Activated CD4-positive, alpha-beta memory T cell treated with anti-CD3 and anti-CD28 coated beads for 36 hours (primary cell): ENCODE measurements at places on chromosomes 5 and 9. TPM values are rescaled to one million over a fixed set of nuclear protein-coding genes. Genes with fewer than 3 reads are reported as not detected.

GRCh38 chr5:102834438-102834964 lies 79.4 kb downstream of the PAM start:
- no peak overlapping the region for H3K4me3 ChIP-seq
- H3K36me3 ChIP-seq: peaks cover 3% of the 10 kb centered on the region
- H3K27ac ChIP-seq: no peak overlapping the region
- H3K27me3 ChIP-seq: no peaks in the 10 kb centered on the region
- H3K4me1 ChIP-seq: peaks cover 7% of the 10 kb centered on the region

DNA sequence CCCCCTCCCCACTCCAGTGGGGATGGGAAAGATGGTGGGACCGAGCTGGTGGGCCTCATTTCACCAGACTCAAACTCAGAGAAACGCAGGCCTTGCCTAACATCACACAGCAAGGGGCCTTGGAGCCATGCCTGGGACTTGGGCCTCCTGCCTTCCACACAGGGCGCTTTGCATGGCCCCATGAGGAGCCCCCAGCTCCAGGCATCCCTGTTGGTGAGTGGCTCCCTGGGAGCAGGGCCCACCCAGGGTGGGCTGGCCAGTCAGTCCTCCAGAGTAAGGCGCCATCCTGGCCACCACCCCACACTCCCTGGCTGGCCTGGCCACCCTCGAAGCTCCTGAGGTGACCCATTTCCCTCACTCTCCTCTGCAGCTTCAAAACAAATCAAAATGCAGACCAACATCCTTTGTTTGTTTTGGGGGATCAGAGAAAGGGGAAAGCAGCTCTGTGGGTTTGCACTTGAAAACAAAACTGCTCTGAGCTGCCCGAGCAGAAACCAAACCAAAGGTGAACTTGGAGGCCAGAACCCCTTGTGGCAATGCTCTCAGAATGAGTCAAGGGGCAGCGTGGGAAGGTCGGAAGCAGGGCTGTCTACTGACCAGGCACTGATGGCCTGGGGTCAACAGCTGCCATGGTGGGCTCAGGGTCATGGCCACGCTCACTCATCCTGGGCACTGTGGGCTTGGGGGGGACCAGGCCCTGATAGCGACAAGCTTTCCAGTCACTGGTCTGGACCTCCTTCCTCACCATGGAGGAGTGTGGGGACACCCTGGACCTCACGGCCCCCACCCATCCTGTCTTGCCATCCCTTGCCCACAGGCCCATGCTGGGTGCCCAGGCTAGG lies 37.0 kb upstream of the VDAC1 start:
- H3K36me3 ChIP-seq: no peaks in the 10 kb centered on the region
- H3K4me1 ChIP-seq: peaks cover 39% of the 10 kb centered on the region
- H3K27ac ChIP-seq: no peak overlapping the region

GRCh38 chr9:93525476-93525875 lies 50.9 kb upstream of the PHF2 start:
- H3K4me3 ChIP-seq: no peak overlapping the region
- no peak overlapping the region for H3K27ac ChIP-seq
- H3K4me1 ChIP-seq: peaks cover 3% of the 10 kb centered on the region
- DNase-seq: no peak

GRCh38 chr9:132857031-132857430 lies 21.1 kb downstream of the AK8 start:
- H3K4me3 ChIP-seq: no peak overlapping the region
- H3K27ac ChIP-seq: no peak overlapping the region
- no peaks in the 10 kb centered on the region for H3K36me3 ChIP-seq

IER5L gene
- 1.5 TPM for total RNA-seq

- H3K36me3 ChIP-seq: no peaks in the 10 kb centered on the region
- no peak overlapping the region for H3K27ac ChIP-seq
- DNase-seq: no peak
- H3K27me3 ChIP-seq: no peaks in the 10 kb centered on the region
- no peaks in the 10 kb centered on the region for H3K4me1 ChIP-seq
- H3K4me3 ChIP-seq: no peak overlapping the region
These were observed 26.5 kb downstream of the LIX1 start for GRCh38 chr5:97115932-97116331.

KIAA1958 gene
- total RNA-seq: 6.1 TPM

DNA sequence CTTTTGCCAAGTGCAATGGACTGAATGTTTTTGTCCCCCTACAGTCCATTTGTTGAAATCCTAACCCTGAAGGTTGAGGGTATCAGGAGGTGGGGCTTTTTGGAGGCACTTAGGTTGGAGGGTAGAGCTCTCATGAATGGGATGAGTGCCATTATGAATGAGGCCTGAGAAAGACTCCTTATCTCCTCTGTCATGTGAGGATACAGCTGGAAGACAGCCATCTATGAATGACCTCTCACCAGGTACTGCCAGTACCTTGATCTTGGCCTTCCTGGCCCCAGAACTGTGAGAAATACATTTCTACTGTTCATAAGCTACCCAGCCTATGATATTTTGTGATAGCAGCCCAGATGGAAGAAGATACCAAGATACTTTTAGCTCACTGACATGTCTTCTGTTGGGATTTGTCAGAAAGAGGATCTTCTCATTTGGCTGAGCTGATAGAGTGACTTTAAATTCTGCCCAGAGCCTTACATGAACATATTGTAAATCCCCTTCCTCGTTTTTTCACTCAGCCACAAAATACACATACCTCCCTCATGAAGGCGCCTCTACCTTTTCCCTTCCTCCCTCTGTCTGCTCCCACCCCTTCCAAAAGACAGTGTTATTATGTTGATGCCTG lies 256.4 kb downstream of the PDZD2 start:
- no peaks in the 10 kb centered on the region for H3K27me3 ChIP-seq
- DNase-seq: no peak
- H3K4me3 ChIP-seq: no peak overlapping the region
- no peak overlapping the region for H3K27ac ChIP-seq
- H3K4me1 ChIP-seq: no peaks in the 10 kb centered on the region
- no peaks in the 10 kb centered on the region for H3K36me3 ChIP-seq

SLC36A2 gene
- total RNA-seq: not detected

DNA sequence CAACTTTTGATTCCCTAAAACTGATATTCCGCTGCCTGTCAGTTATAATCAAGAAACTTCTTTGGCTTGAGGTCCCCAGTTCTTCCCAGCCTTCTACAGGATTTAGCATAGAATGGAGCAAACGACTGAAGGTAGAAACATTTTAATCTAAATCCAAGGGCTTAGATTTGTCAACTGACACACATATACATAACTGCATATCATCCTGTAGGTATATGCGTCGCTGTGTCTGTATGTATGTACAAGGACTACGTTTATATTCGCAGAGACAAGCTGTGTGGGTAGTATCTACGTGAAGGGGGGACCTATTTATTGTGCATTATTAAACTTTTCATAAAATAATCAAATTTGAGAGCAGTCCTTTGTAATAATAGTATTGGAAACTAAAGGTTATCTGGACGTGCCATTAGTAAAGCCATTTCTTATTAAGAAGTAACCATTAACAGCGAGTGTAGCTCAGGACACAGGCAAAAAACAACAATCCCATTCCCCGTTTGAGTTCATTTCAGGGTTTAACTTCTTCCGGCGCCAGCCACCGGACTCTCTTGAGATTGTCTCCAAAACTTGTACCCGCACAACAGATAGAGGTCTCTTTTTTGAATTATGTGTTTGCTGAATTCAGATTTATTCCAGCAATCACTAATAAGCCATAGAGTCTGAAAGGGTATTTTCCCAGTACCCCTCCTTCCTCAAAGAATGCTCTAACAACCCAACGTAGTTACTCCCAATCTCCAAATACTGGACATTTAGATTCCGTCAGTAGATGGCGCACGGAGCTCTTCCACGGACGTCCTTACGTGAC lies 2.1 kb upstream of the MLLT3 start:
- H3K4me3 ChIP-seq: peak overlapping the region; percentile 96
- peak overlapping the region; percentile 90 for H3K27ac ChIP-seq
- peaks cover 9% of the 10 kb centered on the region for H3K36me3 ChIP-seq
- DNase-seq: peak; percentile 58

- no peak for DNase-seq
- peaks cover 26% of the 10 kb centered on the region for H3K36me3 ChIP-seq
- no peaks in the 10 kb centered on the region for H3K27me3 ChIP-seq
- H3K4me1 ChIP-seq: no peaks in the 10 kb centered on the region
- H3K4me3 ChIP-seq: no peak overlapping the region
These were observed 113.9 kb upstream of the SAP30L start for GRCh38 chr5:154331924-154332323.

- peak; percentile 78 for DNase-seq
- no peaks in the 10 kb centered on the region for H3K27me3 ChIP-seq
- H3K4me1 ChIP-seq: peaks cover 21% of the 10 kb centered on the region
These were observed 992 bp upstream of the RPP25L start for GRCh38 chr9:34612788-34613390.

TPPP gene
- total RNA-seq: 0.53 TPM

PCDHA8 gene
- not detected for total RNA-seq

SLC6A19 gene
- total RNA-seq: not detected

DNA sequence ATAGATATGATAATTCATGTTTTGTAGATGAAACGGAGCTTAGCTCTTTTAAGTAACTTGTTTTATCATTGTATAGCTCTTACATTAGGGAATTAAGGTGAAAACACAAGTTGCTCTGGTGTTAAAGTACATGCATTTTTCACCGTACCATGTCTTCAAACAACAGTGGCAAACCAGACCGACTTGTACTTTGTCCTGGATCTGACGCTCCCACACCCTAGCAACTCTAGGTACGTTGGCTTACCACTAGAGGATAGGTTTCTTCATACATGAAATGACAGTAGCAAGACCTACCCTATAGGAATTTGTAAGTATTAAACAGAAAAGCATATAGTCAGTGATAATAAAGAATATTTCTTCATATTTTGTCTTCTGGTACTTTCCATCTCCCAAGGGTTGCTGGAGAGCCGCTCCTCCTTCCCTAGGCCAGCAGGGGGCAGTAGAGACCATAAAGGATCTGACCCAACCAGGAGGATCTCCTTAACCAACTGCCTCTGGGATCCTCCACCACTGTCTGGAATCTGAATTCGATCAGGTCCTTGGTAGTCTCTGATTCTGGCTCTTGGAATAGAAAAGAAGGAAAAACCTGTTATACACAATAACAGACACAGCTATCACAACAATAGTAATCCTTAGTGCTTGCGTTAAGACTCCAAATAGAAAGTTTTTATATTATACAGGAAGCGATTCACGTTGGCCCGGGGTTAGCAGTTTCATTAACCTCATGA lies 136.7 kb downstream of the CAVIN4 start:
- peak; percentile 59 for DNase-seq
- no peaks in the 10 kb centered on the region for H3K36me3 ChIP-seq
- peaks cover 3% of the 10 kb centered on the region for H3K27me3 ChIP-seq
- H3K27ac ChIP-seq: no peak overlapping the region
- no peak overlapping the region for H3K4me3 ChIP-seq
- no peaks in the 10 kb centered on the region for H3K4me1 ChIP-seq

- no peak overlapping the region for H3K4me3 ChIP-seq
- no peak for DNase-seq
- H3K36me3 ChIP-seq: no peaks in the 10 kb centered on the region
- no peaks in the 10 kb centered on the region for H3K27me3 ChIP-seq
These were observed 567.9 kb downstream of the EBF1 start for GRCh38 chr5:158531860-158532259.

DNA sequence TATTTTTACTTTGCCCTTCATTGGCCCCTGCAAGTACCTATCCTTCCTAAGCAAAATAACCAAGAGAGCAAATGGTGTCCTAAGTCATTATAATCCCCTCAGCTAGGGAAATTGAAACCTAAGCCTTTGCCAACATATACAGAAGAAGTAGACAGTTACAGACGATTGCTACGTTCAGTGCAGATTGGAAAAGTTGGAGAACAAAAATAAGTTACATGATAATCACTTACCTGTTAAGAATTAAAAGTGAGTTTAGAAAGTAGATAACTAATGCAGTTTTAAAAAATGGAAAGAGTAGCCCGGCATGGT lies 244.8 kb downstream of the MPDZ start:
- no peaks in the 10 kb centered on the region for H3K4me1 ChIP-seq
- no peak overlapping the region for H3K4me3 ChIP-seq
- H3K36me3 ChIP-seq: no peaks in the 10 kb centered on the region
- DNase-seq: no peak
- no peaks in the 10 kb centered on the region for H3K27me3 ChIP-seq
- H3K27ac ChIP-seq: no peak overlapping the region

GRCh38 chr5:174911118-174911517 lies 186.7 kb downstream of the MSX2 start:
- H3K27me3 ChIP-seq: peaks cover 13% of the 10 kb centered on the region
- H3K36me3 ChIP-seq: no peaks in the 10 kb centered on the region
- no peak for DNase-seq
- H3K27ac ChIP-seq: no peak overlapping the region

- H3K4me3 ChIP-seq: no peak overlapping the region
- H3K36me3 ChIP-seq: peaks cover 16% of the 10 kb centered on the region
- peak; percentile 46 for DNase-seq
- H3K4me1 ChIP-seq: peaks cover 75% of the 10 kb centered on the region
- peak overlapping the region; percentile 28 for H3K27ac ChIP-seq
- H3K27me3 ChIP-seq: no peaks in the 10 kb centered on the region
These were observed 17.8 kb downstream of the ATP6V0E1 start for GRCh38 chr5:173001229-173001841.

IL3 gene
- 23.1 TPM for total RNA-seq

AKNA gene
- 130 TPM for total RNA-seq

GRCh38 chr5:181087309-181087708 lies 43.7 kb downstream of the OR2V1 start:
- no peaks in the 10 kb centered on the region for H3K4me1 ChIP-seq
- no peak overlapping the region for H3K4me3 ChIP-seq
- no peaks in the 10 kb centered on the region for H3K36me3 ChIP-seq
- H3K27me3 ChIP-seq: peaks cover 20% of the 10 kb centered on the region
- no peak for DNase-seq

FOXD4L3 gene
- not detected for total RNA-seq

DNA sequence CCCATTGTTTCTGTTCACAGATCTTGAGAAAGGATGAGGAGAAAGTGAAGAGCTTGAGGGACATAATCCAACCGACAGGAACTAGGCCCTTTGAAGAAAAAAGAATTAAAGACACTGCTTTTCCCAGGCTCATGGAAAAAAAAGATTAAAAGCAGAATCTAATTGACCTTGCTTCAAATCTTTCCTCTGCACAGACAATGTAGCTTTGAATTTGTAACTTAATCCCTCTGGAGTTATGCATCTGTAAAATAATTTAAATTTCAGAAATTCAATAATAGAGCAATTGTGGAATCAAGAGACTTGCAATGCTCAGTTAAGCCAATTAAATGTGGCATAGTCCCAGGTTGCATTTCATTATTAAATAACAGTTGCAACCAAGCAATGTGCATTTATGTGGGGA lies 64.6 kb downstream of the SVEP1 start:
- no peaks in the 10 kb centered on the region for H3K4me1 ChIP-seq
- DNase-seq: no peak
- no peak overlapping the region for H3K27ac ChIP-seq
- H3K4me3 ChIP-seq: no peak overlapping the region
- H3K36me3 ChIP-seq: no peaks in the 10 kb centered on the region

GRCh38 chr5:55773057-55773456 lies 35.2 kb downstream of the DDX4 start:
- no peak for DNase-seq
- H3K4me1 ChIP-seq: peaks cover 11% of the 10 kb centered on the region
- no peak overlapping the region for H3K4me3 ChIP-seq
- H3K36me3 ChIP-seq: no peaks in the 10 kb centered on the region
- H3K27me3 ChIP-seq: peaks cover 4% of the 10 kb centered on the region
